ENCODE measurements at places on chromosomes 3 and 15. TPM values are rescaled to one million over a fixed set of nuclear protein-coding genes. Genes with fewer than 3 reads are reported as not detected.

- no peaks in the 10 kb centered on the region for H3K27me3 ChIP-seq
- no peak for ATAC-seq
- no peaks in the 10 kb centered on the region for H3K36me3 ChIP-seq
- no peak overlapping the region for H3K27ac ChIP-seq
Observed at GRCh38 chr3:126714921-126715320, 10.9 kb downstream of the CHCHD6 start.

The GCSAM gene
- total RNA-seq, result 18.6 TPM

The DAPK2 gene
- 10.6 TPM for total RNA-seq

The LRRC2 gene
- not detected for total RNA-seq

DNA sequence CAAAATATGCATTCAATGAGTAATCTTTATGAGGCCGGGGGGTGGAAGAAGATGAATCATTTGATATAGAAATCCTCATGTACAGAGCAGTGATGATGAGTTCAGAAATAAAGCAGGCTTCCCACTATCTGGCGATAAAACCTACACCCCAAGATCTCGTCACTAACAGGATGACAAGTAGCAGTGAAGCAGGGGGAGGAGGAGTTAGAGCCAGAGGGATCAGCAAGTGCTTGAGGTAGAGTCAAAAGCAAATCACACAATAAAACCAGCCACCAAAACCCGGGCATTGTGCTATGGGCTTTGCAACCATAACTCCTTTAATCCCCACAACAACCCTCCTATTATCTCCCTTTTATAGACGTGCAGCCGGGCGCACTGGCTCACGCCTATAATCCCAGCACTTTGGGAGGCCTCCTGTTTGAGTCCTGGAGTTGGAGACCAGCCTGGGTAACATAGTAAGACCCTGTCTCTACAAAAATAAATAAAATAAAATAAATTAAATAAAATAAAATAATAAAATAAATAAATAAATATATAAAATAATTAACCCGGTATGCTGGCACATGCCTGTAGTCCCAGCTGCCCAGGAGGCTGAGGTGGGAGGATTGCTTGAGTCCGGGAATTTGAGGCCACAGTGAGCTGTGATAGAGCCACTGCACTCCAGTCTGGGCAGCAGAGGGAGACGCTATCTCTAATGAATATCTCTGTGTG lies 53.0 kb downstream of the STARD5 start:
- peaks cover 16% of the 10 kb centered on the region for H3K4me1 ChIP-seq
- H3K27me3 ChIP-seq, result no peaks in the 10 kb centered on the region
- no peaks in the 10 kb centered on the region for H3K36me3 ChIP-seq
- no peak overlapping the region for H3K4me3 ChIP-seq

GRCh38 chr15:89105147-89105546 lies 16.9 kb downstream of the ABHD2 start:
- peaks cover 14% of the 10 kb centered on the region for H3K4me1 ChIP-seq
- no peak overlapping the region for H3K27ac ChIP-seq
- H3K36me3 ChIP-seq, result peaks cover 24% of the 10 kb centered on the region
- no peak for ATAC-seq
- H3K4me3 ChIP-seq, result no peak overlapping the region

DNA sequence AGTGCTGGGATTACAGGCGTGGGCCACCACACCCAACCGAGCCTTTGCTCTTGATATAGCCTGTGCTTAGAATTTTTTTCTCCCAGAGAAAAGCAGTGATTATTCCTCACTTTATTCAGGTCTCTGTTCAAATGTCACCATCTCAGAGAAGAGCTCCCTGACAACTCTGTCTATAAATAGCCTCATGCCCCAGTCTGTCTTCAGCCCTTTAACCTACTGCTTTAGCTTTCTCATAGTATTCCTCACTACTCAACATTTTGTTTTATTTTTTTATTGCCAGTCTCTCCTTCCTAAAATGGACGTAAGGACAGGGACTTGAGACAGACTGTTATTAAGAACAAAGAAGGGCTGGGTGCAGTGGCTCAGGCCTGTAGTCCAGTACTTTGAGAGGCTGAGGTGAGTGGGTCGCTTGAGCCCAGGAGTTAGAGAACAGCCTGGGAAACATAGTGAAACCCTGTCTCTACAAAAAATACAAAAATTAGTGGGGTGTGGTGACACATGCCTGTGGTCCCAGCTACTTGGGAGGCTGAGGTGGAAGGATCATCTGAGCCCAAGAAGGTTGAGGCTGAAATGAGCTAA lies 78.7 kb upstream of the TTBK2 start:
- no peak overlapping the region for H3K27ac ChIP-seq
- peaks cover 71% of the 10 kb centered on the region for H3K36me3 ChIP-seq
- peaks cover 4% of the 10 kb centered on the region for H3K4me1 ChIP-seq
- ATAC-seq, result no peak
- H3K4me3 ChIP-seq, result no peak overlapping the region
- H3K27me3 ChIP-seq, result no peaks in the 10 kb centered on the region

The ARHGEF3 gene
- total RNA-seq, result 17.0 TPM

GRCh38 chr3:129583289-129583688 lies 23.2 kb downstream of the PLXND1 start:
- H3K27ac ChIP-seq, result no peak overlapping the region
- ATAC-seq, result no peak
- H3K36me3 ChIP-seq, result no peaks in the 10 kb centered on the region
- H3K4me3 ChIP-seq, result no peak overlapping the region

Data from activated T-helper 17 cell treated with anti-CD3 and anti-CD28 coated beads, Interleukin-2, amount 50 U/mL, for 72 hours (primary cell).